ENCODE measurements at places on chromosomes 12 and 14.

- DNase-seq, result peak; percentile 8
Measured at GRCh38 chr12:5318874-5319273, 113.0 kb upstream of the NTF3 start.

DNA sequence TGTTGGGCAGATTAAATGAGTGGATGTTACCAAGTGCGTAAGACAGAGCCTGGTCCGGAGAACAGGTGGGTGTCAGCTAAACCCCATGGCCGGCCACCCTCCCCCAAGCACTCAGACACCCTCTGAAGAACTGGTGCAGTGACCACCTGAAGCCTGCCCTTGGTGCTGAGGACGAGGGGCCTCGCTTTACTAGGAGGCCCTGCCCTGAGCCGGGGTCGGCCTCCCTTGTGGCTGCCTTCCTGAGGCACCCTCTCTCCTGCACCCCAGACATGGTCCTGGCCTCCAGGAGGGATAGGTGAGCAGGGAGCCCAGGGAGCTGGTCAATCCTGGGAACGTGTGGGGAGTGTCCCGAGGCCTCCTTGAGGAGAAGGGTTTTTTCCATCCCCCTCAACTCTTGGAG is 4.9 kb upstream of the KIF26A start:
- DNase-seq, result no peak

DNA sequence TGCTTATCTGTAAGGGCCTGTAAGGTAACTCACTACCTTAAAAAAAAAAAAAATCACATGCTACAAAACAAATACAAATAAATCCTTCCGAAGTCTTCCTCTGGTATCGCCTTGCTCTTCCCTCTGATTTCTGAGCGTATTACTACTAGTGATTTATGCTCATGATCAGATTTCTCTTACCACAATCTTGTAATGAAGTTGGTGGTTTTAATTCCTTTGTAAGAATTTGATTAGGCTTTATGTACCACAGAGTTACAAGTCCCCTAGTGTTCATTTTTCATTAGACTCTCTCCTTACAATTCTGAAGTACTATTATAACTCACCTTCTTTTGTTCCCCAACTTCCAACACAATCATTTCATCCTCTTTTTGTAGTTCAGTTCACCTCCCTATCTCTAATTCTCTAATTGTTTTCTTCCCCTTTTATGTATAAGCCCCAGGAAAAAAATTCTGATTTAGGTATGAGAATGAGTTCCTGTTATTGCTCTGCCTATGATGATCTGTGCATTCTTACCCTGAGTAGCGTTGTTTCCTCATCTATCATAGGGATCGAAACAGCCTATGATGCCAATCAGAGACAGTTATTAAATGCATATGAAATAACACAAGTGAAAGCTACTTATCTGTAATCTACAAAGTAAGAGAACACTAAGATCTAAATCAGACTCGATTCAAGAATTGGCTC is 81.5 kb downstream of the EPS8 start:
- no peak for DNase-seq

- DNase-seq, result peak; percentile 56
Measured at GRCh38 chr14:101824339-101824727, 62.8 kb downstream of the PPP2R5C start.

- DNase-seq, result no peak
Measured at GRCh38 chr12:65392491-65392890, 114.0 kb downstream of the MSRB3 start.
